ENCODE measurements at places on chromosomes 5 and 9. TPM values are rescaled to one million over a fixed set of nuclear protein-coding genes. Genes with fewer than 3 reads are reported as not detected.

The CTSV gene
- total RNA-seq = 0.42 TPM

DNA sequence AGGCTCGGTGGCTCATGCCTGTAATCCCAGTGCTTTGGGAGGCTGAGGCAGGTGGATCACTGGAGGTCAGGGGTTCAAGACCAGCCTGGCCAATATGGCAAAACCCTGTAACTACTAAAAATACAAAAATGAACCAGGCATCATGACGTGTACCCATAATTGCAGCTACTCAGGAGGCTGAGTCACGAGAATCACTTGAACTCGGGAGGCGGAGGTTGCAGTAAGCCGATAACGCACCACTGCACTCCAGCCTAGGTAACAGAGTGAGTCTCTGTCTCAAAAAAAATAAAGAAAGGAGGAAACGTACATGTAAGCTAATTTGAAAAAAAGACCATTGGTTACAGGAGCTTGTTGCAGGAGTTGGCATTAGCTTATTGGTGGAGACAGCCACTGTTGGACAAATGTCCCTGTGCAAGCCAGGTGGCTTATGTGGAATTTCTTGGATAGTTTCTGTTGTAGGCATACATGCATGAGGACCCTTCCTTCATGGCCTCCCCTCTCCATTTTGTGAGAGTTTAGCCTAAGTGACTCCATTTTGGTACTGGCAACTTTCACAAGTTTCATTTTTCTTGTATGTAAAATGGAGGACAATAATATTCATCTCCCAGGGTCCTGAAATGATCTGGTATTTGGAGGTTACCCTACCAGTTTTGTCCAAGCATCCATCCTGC lies 16.8 kb upstream of the RAB14 start:
- DNase-seq = no peak

DNA sequence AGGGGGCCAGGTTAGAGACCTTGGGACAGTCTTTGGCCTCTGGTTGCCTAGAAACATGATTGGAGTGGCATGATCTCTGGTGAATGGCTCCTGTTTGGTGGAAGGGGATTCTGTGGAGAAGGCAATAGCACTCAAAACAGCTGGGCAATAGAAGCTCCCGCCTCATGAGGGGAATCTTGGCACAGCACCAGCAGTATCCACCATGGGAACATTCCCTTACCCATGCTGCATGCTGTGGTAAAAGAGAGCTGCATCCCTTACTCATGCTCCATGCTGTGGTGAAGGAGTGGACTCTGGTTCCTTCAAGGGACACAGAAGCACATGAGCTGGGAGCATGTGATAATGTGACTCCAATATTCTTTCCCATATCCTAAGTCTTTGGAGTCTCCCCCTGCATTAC lies 160.6 kb downstream of the PJA2 start:
- DNase-seq = no peak

- DNase-seq = no peak
Observed at GRCh38 chr9:32385152-32385884, 875 bp downstream of the ACO1 start.

GRCh38 chr5:173915310-173916014 lies 27.3 kb downstream of the CPEB4 start:
- DNase-seq = no peak

GRCh38 chr5:39671561-39671961 lies 246.8 kb upstream of the DAB2 start:
- DNase-seq = no peak

Measured in urinary bladder (tissue), 4 donors.